Stimulated activated CD4-positive, alpha-beta T cell treated with anti-CD3 and anti-CD28 coated beads, Interleukin-15, amount 100 ng/mL, for 48 hours (primary cell): ENCODE measurements at places on chromosomes 1 and 21.

- no peak for DNase-seq
Observed at GRCh38 chr1:59556802-59557548, 257.8 kb upstream of the HOOK1 start.

GRCh38 chr1:29753244-29753643 lies 516.9 kb downstream of the PTPRU start:
- no peak for DNase-seq

GRCh38 chr1:24203404-24203803 lies 16.3 kb upstream of the IFNLR1 start:
- peak; percentile 25 for DNase-seq

GRCh38 chr1:177256153-177257075 lies 85.7 kb downstream of the BRINP2 start:
- DNase-seq = no peak

DNA sequence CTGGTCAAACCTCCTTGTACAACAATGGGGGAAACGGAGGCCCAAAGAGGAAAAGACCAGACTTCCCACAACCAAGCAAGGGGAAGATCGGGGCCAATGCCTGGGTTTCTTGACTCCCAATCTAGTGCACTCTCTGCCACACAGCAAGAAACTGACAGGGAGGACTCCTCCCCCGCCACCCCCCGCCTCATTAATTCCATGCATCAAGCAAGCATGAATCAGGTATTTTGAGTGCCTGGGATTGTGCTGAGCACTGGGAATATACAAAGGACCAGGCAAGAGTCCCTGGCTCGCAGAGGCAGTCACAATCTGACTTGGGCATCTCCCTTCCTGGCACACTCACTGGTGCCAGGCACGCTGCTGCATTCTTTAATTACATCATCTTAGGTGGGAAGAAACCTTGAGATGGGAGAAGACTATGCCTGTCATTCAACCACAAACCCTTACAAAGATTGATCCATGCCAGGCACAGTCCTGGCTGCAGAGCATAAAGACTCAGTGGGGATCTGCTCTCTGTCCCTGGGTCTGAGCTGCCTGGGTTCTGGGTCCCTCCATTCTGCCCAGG lies 4.4 kb upstream of the KCNC4 start:
- no peak for DNase-seq

- no peak for DNase-seq
Observed at GRCh38 chr1:172883387-172883791, 167.4 kb downstream of the TNFSF18 start.

- DNase-seq = no peak
Observed at GRCh38 chr1:19140465-19140864, 69.6 kb downstream of the UBR4 start.

DNA sequence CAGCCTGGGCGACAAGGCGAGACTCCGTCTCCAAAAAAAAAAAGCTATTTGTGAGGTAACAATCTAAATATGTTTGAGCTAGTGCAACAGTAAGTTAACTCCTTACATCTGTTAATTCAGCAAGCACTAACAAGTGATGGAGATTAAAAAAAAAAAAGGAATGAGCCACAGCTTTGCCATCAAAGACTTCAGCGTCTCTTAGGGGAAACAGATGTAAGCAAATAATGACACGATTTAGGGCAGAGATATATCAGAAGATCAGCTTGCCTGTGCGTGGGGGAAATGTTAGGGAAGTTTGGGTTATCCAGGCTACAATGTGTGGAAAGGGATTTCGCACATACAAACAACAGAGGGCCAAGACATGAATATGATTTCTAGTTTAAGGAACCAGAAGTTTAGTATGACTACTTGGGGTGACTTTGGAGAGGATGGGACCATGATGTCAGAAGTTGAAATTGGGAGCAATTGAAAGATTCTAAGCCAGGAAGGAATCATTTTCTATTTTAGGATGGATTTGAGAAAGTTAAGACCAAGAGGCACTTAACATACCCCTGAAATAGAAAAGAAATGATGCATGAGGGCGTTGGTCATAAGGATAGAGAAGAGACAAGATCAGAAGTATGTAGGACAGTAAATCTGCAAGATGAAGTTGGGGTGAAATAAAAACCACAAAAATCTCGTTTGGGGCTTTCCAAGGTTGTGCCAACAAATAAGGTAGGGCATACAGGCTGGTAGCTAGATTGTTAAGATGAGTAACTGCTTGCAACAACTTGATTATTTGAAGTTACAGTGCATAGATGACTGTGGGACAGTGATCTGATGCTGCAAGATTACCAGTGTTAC lies 2.4 kb upstream of the BRWD1 start:
- no peak for DNase-seq

GRCh38 chr1:210457568-210457967 lies 128.9 kb downstream of the HHAT start:
- no peak for DNase-seq

DNA sequence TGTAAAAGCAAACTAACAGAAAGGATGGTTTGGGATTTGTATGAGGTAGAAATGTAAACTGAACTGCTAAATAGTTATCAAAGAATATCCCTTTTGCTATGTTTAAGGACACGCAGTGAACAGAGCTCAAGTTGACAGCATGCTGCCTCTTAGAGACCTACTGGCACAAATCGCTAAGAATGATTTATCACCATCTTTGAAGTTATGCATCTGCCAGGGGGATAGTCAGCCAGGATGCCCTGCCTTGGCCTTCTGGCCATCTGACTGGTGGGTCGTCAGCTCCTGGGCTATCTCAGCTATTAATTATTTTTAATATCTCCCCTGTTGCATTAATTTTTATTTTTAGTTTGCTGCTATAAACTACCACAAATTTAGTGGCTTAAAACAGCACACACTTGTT lies 334.8 kb upstream of the KAZN start:
- no peak for DNase-seq

DNA sequence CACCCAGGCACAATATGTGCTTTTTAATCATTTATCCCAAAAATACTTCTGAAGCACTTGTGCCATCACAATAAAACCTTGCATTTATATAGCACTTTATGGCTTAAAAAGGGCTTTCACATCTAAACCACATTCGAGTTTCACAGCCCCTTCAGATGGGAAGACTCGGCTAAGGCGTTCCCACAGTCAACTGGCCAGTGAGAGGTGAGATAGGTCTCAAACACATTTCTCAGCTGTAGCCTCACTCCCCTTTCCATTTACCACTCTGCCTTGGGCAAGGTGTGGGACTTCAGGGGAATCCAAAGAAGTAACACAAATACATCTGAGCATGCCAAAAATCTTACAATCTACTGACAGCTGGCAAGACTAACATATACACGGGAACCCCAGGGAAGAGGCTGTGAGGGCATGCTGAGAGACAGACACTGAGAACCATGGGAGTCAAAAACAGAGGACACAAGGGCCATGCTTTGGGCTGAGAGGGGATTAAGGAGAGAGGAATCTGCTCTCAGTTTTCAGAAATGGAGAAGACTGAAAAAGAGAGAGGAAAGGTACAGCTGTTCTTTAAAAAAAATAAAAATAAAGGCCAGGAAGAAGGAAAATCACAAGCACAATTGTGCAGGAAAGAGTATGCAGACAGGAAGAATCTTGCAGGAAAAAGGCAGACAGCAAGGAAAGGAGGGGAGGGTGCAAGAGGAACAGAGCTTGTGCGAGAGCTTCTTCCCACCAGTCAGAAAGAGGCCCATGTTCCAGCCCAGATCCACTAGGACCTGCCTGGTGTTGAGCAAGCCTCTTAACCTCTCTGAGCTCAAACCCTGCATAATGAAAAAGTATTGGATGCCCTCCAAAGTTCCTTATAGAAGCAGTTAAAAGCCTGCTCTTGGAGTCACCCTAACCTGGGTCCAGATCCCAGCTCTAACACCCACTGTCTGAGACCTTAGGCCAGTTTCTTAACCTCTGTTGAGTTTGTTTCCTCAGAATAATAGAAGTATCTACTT lies 73.5 kb downstream of the JAK1 start:
- DNase-seq = no peak

DNA sequence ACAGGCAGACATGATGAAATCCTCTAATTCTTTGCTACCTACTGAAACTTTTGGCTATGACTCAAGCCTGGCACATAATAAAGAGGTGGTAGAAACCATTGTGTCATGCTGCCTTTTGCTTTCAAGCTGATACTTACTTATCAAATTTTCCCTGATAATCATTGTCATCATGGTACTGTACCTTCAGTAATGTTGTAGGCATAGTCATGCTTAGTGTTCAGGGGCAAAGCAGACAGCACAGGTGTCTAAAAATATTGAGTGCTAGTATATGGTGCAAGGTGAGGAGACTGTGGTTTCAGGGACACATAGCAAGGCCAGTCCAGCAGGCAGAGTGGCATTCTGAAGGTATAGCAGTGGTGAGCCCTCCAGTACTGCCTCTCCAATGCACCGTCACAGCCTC lies 226.9 kb upstream of the DEPDC1 start:
- DNase-seq = no peak

DNA sequence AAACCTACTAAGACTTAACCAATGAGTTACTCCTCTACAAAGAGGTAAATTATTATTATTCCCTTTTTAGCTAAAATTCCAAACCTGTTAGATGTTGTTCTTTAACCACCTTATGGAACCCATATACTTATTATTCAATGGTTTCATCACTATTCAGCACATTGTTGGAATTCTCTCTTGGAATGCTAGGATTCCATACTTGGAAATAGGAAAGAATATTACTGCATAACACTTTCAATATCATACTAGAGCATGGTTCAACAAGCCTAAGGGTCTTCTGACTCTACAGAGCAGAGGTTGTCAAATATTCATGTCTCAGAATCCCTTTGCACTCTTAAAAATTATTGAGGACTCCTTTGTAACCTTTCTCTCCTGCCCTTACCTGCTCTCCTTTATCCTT lies 69.4 kb downstream of the DEGS1 start:
- no peak for DNase-seq
